Stimulated activated CD4-positive, alpha-beta T cell treated with anti-CD3 and anti-CD28 coated beads, Interleukin-1b, Interleukin-23, amount 100 ng/mL, for 24 hours (primary cell): ENCODE measurements at places on chromosomes 6 and 20.

DNA sequence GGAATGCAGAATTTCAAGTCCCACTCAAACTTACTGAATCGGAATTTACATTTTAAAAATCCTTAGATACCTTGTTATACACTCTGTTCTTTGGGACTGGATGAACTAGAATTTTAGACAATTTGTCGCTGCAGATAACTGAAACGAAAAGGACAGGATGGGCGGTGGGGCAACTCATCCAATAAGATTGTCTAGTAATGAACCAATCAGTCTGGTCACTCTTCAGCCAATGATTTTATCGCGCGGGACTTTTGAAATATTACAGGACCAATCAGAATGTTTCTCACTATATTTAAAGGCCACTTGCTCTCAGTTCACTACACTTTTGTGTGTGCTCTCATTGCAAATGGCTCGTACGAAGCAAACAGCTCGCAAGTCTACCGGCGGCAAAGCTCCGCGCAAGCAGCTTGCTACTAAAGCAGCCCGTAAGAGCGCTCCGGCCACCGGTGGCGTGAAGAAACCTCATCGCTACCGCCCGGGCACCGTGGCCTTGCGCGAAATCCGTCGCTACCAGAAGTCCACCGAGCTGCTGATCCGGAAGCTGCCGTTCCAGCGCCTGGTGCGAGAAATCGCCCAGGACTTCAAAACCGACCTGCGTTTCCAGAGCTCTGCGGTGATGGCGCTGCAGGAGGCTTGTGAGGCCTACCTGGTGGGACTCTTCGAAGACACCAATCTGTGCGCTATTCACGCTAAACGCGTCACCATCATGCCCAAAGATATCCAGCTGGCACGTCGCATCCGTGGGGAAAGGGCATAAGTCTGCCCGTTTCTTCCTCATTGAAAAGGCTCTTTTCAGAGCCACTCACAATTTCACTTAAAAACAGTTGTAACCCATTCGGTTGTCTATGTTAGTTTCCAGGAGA, 41.9 kb upstream of the HFE start:
- DNase-seq: no peak

- no peak for DNase-seq
Measured at GRCh38 chr6:68087399-68088133, 547.5 kb upstream of the ADGRB3 start.

DNA sequence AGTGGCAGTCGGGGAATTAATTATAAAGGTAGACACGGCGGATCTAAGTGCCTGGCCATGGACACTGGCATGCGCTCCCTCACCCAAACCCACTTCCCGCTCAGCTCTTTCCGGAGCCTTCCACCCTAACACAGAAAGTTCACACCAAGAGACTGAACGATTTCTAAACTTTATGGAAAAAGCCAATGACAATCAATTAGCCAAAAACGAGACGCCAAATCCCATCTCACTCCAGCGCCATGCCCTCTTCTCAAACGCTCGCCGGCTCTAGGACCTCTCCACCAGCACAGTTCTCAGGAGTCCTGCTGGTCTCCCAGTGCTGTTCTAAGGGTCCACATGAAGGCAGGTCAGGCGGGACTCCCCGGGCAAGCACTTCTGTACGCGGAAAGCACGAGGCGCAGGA, 641 bp downstream of the SF3B5 start:
- no peak for DNase-seq

- DNase-seq: no peak
Measured at GRCh38 chr6:154367336-154367735, 10.7 kb upstream of the IPCEF1 start.

- no peak for DNase-seq
Measured at GRCh38 chr20:53510262-53510661, 83.4 kb downstream of the ZNF217 start.

DNA sequence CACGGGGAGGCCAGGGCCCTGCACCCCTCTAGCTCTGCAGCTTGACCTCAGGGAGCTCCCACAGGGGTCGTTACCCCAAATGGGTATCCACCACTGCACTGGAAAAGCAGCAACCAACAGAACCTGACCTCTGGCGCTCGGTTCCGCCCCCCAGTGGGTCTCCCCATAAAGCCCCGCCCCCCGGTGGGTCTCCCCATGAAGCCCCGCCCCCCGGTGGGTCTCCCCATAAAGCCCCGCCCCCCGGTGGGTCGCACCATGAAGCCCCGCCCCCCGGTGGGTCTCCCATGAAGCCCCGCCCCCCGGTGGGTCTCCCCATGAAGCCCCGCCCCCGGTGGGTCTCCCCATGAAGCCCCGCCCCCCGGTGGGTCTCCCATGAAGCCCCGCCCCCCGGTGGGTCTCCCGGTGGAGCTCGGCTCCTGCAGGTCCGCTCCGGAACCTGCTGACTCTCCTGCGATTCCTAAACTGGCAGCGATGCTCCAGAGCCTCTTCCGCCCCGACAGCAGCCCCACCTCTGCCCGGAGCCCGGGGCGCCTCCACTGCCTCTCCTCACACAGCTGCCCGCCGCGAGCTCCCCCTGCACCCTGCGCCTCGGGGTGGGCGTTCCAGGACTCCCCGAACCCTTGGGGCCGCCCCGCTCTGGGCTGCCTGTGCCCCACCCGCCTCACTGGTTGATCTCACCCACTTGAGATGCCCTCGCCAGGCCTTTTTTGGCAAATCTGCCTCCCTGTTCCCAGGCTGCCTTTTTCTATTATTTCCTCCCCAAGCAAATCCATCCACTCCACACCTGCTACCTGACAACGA, 12.1 kb downstream of the SLC2A4RG start:
- DNase-seq: no peak

DNA sequence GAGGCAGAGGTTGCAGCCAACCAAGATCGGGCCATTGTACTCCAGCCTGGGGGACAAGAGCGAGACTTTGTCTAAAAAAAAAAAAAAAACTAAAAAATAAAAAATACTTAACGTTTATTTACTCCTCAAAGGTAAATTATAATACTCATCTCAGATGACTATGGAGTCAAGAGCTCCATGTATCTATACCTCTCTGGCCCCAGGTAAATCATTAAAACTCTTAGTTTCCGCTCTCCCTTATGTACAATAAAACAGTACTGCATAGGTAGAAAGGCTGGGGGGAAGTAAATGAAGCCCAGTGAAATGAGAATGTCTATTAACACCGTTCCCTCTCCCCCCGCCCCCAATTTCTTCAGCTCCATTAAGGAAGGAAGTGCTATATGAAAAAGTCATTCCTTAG, 1.2 kb downstream of the SRSF12 start:
- no peak for DNase-seq

DNA sequence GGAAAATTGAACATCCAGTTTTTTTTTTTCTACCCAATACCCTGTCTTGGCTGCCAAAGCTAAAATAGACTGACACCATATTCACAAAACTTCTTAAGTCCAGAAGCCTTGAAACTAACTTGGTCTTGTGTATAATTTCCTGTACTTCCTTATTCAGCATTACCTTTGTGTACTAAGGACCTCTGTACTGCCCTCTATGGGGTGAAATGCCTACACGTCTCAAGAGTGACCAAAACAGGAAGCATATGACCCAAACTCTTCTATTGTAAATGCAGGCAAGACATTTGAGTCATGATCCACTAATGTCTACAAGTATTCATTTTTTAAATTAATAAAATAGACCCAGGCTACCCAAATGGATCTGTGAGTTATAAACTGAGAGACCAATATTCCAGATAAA, 50.4 kb downstream of the HMGCLL1 start:
- no peak for DNase-seq

DNA sequence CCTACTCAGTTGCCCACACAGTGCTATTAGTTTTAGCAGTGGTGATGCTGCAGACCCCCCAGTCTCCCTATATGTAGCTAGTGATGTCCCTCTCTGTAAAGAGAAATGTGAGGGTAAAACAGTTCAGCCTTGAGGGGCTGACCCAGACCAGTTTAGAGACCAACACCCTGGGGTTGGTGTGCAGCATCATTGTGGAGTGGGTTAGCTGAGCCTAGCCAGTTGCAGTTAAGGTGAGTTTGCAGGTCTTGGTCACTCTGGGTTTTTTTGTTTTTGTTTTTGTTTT, 401 bp upstream of the B3GALT4 start:
- DNase-seq: no peak

GRCh38 chr6:80214436-80215022, 108.1 kb downstream of the BCKDHB start:
- DNase-seq: no peak

- DNase-seq: no peak
Measured at GRCh38 chr6:161683400-161683799, 409.5 kb upstream of the AGPAT4 start.

GRCh38 chr6:31453259-31453658, 44.7 kb upstream of the MICB start:
- DNase-seq: no peak

DNA sequence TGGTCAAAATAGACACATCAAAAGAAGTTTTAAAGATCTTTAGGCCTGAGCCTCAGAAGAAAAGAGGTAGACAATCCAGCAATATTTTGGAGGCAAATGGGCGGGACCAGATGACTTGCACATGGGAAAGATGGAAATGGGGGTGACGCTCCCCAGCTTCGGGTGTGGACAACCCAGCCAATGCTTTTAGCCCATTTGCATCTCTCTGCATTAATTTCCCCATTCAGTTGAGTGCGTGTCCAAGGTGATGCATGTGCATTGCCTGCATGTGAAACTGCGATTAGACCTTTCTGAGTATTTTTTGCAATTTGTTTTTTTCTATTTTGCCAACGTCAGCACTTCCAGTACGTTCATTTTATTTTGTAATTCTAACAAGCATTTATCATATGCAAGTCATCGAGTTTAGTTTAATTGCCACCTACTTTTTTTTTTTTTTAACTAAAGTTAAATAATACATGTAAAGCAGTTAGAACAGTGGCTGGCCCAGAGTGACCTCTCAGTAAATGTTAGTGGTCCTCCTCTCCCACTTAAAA, 24.2 kb downstream of the PDRG1 start:
- DNase-seq: no peak

DNA sequence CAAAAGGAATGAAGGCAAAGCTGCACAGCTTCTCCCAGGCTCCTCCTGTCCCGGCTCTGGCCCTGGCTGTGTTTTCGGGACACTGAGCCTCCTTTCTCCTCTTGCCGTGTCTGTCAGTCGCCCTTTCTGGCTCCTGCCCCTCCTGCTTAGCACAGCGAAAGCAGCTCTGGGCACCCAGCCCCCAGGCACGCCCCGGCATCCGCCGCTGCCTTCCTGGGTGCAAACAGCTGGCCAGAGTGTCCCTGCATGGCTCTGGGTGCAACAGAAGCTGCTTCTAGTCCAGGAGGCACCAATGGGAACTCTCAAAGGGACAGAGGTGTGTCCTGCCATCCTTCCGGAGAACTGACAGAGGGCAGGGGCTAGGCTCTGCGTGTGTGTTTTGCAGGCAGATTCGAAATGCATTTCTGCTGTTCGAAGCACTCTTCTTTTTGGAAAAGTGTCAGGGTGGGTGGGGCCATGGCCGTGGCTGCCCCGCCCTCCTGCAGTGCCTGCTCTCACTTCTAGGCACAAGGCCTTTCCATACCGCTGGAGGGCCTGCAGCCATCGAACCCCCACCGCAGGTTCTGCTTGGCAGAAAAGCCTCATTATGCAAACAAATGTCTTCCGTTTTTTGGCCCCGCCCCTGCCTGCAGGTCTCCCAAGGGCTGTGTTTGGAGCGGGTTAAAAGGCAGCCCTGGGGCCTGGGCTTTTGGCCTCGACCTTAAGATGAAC, 15.5 kb downstream of the COL9A3 start:
- DNase-seq: peak; percentile 21

DNA sequence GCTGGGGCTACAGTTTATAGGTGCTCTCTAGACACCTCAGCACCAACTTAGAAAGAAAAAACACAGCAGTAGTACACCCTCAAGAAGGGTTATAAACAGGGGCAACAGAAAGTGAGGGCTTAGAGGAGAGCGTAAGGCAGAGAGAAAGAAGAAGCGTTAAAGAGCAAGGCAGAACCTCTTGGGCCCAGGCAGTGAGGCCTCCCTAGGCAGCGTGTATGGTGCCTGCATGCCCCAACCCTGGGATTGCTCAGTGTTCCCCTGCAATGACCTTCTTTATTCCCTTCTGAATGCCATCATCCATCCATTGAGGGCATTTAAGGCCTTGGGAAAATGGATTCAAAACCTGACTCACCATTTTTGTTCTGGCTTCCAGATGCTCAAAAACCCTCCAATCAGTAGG, 130.0 kb upstream of the ARG1 start:
- no peak for DNase-seq

GRCh38 chr6:39844866-39845265, 52.7 kb downstream of the DAAM2 start:
- no peak for DNase-seq

- no peak for DNase-seq
Measured at GRCh38 chr6:7671076-7671475, 54.8 kb upstream of the BMP6 start.

DNA sequence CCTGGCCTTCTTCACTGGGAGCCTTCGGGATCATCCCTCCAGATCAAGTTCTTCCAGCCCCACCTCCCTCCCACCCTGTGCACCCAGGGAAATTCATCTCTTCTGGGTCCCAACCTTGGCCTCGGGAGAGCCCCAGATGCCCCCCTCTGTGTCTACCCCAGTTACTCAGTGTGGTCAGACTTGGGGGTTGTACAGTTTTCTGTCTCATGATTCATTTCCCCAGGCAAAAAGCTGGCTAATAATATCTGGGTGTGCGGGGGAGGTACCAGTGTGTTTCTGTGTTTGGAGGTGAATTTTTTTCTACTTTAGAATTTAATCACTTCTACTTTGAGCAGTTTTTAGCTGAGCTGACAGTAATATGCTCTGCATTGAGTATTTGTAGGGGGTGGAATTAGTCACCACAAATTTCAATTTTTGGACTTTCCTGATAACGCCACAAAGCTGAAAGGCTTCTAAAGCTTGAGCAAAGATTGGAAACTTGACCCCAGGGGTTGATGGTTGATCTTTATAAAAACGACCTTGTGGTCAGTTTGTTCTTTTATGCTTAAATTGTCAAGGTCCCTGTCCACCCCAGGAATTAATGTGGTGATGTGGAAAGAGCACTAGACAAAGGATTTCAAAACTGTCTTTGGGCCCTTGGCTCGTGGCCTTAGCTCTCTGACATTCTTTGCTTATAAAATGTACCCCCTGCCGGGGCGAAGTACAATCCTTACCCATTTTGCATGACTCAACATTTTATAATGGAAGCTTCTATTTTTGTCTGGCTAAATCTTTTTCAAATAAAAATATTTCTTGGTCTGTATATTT, 284.7 kb upstream of the TAB2 start:
- no peak for DNase-seq
